Brain microvascular endothelial cell (primary cell): ENCODE measurements at places on chromosomes 5 and 9.

- DNase-seq, result peak; percentile 53
These were observed 332.9 kb downstream of the CSNK1G3 start for GRCh38 chr5:123844873-123845272.

DNA sequence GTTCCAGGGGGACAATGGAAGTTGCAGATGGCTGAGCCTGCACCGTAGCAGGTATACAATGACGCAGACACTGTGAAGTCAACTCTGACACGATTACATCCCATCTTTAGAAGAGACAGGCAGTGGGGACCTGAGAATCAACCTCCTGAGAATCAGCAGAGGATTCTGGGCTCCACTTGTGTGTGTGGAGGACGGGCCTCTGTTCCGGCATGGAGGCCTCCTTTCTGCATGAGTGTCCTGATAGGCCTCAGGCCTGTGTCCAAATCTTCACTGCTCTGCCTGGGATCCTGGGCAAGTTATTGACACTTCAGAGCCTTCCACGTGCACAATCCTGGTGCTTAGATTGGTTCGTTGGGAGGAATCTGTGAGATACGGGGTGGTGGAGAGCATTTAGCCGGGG lies 151.2 kb upstream of the COL5A1 start:
- DNase-seq, result no peak

DNA sequence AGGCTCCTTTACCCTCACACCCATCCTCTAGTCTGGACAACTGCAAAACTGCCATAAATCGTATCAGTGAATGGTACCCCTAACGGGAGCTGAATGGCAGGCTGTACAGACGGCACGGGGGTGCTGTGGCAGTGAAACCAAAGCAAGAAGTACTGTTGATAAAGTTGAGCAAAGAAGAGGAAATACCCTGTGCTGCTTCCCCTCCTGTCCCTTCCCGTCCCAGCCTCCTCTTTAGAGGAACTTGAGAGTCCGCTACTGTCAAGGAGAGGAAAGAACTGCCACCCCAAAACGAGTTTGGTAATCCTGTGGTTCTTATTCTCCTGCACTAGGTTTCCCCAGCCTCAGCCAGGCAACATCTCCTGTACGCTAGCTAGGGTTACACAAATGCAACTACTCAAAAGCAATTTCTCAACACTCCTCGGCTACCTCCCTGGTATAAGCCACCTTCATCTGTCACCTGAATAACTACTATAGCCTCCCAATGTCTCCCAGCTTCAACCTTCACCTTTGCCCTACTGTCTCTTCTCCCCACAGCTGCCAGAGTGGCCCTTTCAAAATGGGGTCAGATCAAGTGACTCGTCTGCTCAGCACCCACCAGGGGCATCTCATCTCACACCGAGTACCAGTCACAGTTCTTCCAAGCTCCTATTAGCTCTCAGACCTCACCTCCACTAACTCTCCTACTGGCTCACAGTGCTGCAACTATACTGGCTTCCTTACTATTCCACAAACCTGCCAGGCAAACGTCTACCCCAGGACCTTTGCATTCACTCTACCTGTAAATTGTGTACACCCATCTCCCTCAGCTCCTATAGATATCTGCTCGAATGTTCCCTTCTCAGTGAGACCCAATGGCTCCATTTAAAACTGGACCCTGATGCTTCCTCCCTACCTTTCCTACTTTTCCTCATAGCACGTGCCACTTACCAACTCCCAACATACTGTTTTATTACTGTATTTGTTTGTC lies 4.1 kb downstream of the GLRX start:
- no peak for DNase-seq

DNA sequence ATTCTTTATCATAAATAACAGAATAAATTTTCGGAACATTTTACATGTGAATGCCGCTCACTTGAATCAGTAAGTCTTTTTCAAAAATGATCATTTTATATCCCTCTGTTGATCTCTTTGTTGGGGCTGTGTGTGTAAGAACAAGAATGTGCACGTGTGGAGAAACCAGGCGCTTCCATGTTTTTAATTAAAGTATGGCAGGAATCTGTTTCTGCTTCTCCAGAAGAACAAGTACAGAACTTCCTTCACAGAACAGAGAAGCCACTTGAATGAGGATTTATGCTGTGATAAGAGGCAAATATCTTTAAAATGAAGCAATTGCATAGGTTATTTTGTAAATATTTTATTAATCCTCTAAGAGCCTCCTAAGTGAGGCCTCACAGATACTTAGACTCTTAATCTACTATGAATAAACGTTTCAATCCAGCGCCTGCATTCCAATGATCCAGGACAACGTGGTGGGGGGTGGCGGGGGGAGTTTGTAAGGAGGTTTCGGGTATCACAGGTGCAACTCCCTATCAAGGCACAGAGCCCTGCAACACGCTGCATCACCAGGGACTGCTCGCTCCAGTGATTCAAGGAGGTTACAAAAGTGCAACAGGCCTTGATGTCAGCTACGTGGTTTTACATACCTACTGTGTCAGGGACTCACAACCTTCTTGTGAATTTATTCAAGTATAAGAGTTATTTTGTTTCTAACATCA lies 409.2 kb downstream of the BNC2 start:
- no peak for DNase-seq

GRCh38 chr9:6079386-6079785 lies 64.0 kb upstream of the RANBP6 start:
- DNase-seq, result no peak

GRCh38 chr5:80569961-80570786 lies at the start of gene ANKRD34B:
ANKRD34B (minus strand) TSS chr5:80570280; CDS start chr5:80560019, 10,261 bp downstream.
- no peak for DNase-seq

- DNase-seq, result no peak
These were observed 373.2 kb upstream of the ACTBL2 start for GRCh38 chr5:57855831-57856230.

GRCh38 chr5:175082346-175082745 lies 358.0 kb downstream of the MSX2 start:
- no peak for DNase-seq

DNA sequence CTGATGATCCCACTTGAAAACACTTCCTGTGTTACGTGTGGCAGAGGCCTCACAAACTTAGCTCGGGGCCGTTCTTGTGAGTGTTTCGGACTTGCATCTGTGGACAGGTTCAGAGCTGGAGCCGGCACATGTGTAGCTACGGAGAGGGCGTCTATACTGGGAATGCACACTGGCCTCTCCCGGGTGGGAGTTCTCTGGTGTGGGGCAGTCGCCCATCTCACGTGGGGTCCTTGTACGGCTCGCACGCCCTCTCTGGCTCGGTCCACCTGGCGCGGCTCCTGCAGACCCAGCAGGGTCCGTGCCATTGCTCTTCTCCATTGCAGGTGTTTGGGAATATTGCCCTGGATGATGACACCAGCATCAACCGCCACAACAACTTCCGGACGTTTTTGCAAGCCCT lies 197.9 kb downstream of the CACNA1B start:
- no peak for DNase-seq

GRCh38 chr9:104836235-104836634 lies 72.3 kb downstream of the NIPSNAP3B start:
- DNase-seq, result no peak

- peak; percentile 88 for DNase-seq
These were observed 258.4 kb upstream of the TAS2R1 start for GRCh38 chr5:9888501-9888901.
